CD4-positive, alpha-beta T cell treated with Interleukin-17A for 1 hour (primary cell): ENCODE measurements at places on chromosomes 13 and 19.

DNA sequence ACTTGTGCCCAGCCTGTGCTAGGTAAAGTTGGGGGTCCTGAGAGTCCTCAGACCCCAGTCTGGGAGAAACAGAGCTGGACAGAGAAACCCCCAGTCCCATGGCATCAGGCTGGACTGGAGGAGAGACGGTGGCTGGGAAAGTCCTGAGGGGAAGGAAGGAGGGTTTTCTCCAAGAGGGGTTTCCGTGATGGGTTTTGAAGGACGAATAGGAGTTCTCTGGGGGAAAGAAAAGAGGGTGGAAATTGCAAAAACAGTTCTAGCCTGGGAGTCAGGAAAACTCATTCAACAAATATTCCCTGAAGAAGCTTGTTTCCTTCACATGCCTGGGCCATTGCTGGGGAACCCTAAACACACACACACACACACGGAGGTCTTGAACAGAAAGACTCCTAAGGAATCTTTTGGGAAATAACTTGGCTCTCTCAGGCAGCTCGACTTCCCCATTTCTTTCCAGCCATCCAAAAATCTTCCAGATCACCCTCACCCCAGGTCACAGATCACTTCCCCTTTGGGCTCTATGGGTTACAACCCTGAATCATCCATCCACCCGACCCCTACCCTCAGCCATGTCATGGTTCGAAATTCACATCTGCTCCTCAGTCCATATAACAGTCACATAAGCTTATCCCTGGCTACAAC, 47.5 kb downstream of the COLGALT1 start:
- DNase-seq, result no peak

DNA sequence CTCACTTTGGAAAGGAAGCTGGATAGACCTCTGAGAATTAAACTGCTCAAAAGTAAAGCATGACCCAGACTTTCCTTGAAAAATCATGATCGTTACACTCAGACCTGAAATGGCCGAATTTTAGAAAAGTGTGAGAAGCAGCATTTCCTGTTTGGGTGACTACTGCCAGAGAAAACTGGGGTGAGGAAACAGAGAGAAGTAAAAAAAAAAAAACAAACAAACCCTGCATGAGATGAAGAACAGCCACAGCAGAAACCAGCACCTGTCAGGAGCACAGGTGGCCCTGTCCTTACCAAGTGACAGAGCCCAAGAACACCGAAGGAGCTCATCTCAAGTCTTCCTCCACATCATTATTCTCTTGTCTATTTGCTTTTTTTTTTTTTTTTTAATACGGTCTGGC, 12.0 kb upstream of the ADPRHL1 start:
- DNase-seq, result no peak

DNA sequence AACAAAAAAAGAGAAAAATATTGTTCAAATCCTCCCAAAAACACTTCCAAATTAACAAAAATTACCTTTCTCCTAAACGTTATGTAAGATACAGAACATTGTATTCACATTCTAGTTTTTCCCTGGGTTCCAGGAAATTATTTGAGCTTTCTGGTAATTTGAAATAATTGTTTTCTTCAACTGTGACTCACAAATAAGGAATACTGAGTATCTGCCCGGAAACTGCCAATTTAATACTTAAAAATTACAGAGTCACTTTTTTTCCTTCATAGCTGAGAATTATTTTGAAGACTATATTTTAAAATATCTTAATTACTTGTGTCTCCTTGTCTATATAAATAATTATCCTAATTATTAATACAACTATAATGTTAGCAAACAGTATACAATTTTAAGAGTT, 709.0 kb upstream of the ARGLU1 start:
- no peak for DNase-seq

GRCh38 chr13:111488486-111489132, 168.2 kb downstream of the TEX29 start:
- DNase-seq, result no peak

GRCh38 chr13:41960637-41961465, at the start of gene VWA8:
Gene VWA8, minus strand, starts transcription at chr13:41961109. Its CDS starts 94 bp downstream, at chr13:41961015.
- DNase-seq, result peak; percentile 86

DNA sequence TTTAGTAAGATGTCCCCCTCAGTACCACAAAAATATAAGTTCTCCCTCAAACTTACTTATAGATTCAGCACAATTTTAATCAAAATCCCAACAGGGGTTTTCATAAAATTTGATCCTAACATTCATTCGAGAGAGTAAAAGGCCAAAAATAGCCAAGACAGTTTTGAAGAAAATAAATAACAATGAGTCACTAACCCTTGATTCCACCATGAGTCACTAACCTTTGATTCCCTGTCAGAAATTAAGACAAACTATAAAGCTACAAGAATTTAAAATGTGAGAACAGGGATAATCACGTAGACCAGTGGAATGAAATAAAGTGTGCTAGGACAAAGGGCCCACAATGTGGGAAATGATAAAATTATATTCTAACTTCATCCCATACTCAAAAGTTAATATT, 320.3 kb downstream of the SUCLA2 start:
- no peak for DNase-seq

GRCh38 chr13:97387890-97388289, 46.1 kb upstream of the RAP2A start:
- no peak for DNase-seq

GRCh38 chr13:76389321-76389720, 496.9 kb downstream of the KCTD12 start:
- no peak for DNase-seq

GRCh38 chr13:79973533-79973963, 367.4 kb downstream of the SPRY2 start:
- no peak for DNase-seq

DNA sequence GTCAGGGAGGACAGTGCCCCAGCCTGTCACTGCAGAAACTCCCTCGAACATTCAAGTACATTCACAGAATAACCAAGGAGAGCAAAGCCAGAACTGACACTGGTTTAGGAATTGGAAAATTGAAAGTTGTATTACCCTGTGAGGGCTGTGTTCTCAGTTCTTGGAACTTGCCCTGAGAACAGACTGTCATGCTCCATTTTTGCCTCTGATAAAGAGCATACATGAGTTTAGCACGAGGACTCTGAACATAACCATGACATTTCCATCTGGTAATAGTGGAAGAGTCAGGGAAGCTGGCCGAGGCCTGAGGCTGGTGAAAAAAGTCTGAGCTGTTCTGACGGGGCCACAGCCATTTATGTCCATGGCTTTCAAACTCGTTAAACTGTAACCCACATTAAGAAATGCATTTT, 15.2 kb upstream of the SLC25A30 start:
- DNase-seq, result no peak

- no peak for DNase-seq
Measured at GRCh38 chr19:43300876-43301765, 31.8 kb upstream of the PSG9 start.

DNA sequence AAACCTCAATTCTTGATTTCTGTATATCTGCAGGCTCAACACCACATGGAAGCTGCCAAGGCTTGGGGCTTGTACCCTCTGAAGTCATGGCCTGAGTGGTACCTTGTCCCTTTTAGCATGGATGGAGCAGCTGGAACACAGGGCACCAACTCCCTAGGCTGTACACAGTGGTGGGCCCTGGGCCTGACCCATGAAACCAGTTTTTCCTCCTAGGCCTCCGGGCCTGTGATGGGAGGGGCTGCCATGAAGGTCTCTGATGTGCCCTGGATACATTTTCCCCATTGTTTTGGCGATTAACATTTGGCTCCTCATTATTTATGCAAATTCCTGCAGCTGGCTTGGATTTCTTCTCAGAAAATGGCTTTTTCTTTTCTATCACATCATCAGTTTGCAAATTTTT, 131.6 kb downstream of the NDFIP2 start:
- no peak for DNase-seq

GRCh38 chr13:93411186-93411680, 184.6 kb downstream of the GPC6 start:
- DNase-seq, result no peak

- DNase-seq, result no peak
Measured at GRCh38 chr13:84566780-84567179, 684.5 kb upstream of the SLITRK1 start.

GRCh38 chr13:113663934-113664333, 3.1 kb upstream of the GRK1 start:
- DNase-seq, result no peak

DNA sequence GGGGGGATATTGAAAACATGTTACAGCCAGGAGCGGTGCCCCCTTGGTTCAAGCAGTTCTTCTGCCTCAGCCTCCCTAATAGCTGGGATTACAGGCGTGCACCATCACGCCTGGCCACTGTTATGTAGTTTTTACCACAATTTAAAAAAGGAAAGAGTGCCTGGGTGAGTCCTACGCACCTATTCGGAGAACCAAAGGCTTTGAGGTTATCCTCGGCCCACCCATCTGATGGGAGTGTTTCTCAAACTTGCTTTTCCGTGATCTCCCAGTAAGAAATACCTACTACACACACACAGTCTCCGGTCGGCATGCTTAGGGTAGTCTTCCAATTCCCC, 4.2 kb upstream of the GP6 start:
- no peak for DNase-seq

GRCh38 chr13:94236872-94237271, 242.6 kb downstream of the DCT start:
- DNase-seq, result peak; percentile 2

- DNase-seq, result peak; percentile 73
Measured at GRCh38 chr19:48596679-48597465, 9.7 kb upstream of the SPACA4 start.
